NCI-H748 treated with DMSO at 0.1 percent for 48 hours (cell line): ENCODE measurements at places on chromosomes 3 and 15.

DNA sequence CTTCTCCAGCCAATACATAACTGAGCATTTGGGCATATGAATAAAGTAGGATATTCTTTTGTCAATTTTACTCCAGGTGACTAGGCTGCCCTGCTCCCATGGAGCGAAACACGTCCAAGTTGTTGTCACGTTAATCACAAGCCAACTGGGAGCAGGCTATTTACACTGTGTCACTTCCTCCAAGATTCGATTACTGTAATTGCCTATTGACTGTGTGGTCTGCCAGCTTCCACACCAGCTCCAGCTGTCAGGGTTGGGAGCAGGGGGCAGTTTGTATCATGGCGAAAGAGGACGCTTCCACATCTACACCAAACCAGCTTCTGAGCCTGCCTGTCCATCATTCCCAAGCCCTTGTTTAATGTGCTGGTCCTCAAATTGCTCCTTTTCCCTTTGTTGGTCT lies 89.2 kb upstream of the RORA start:
- peak; percentile 7 for DNase-seq

DNA sequence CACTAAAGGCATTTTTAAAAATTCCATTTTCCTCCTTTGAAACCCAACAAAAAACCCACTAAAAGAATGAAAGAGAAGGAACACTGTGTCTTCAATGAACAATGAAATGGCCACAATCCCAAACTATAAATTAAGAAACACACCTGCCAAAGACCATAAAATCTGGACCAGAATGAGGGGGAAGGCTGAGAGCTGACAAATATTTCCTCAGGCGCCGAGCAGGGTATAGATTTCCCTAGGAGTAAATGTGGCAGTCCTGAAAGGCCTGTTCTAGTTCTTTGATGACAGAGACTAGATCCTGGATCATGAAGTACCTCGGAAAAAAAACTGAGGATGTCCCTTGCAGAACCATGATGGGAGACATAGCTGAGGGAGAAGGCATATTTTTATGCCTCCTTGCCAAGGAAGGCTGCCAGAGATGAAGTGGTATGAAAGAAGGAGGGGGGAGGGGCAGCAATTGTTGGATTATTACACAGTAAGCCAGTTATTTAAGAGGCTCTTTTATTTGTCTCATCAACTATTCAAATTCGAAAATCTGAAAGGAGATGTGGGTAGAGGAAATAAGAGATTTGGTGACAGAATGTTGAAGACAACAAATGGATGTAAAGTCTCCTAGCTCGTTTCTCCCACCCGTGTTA lies 275.3 kb upstream of the GOLGA6L4 start:
- DNase-seq: no peak

DNA sequence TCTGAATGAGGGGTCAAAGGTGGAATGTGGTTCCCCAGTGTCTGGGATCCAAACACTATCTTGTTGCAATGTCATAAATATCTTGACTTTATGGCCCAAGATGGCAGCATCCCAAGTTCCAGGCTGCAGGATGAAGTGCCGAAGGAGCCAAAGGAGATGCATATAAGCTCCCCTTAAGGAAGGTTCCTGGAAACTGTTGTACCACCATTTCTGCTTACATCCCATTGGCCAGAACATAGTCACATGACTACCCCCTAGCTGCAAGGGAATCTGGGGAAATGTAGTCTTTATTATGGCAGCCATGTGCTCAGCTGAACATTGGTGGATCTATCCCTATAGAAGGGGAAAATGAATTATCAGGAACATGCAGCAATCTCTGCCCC lies 54.3 kb downstream of the BDH1 start:
- DNase-seq: no peak

DNA sequence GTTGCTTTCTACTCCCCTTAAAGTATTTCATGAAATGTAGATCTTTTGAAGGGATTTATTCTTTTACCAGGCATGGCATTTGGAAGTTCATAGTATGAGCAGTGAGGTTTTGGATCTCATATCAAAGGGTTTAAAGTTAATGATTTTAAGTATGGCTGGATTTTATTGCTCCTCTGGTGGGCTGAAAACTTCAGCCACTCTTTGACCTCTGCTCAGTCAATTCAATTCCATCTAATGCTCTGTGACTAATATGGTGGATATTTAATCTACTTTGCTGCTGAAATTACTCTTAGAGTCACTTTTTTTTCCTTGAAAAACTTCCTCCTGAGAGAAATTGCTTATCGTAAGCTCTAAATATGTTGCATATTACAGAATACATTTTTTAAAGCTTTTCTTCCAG lies 218.6 kb downstream of the NR2F2 start:
- DNase-seq: no peak

DNA sequence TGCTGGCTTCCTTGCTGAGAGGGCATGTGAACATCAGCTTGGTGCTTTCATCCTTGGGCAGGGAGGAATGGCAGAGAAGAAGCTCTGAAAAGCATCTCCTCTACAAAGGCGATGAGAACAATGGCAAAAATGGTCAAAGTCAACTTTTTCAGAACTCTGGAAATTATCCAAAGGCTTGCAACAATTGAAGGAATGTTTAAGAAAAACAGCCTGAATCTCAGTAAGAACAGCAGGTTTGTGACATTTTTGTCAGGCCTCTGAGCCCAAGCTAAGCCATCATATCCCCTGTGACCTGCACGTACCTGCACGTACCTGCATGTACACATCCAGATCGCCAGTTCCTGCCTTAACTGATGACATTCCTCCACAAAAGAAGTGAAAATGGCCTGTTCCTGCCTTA lies 51.8 kb downstream of the ONECUT1 start:
- DNase-seq: no peak

DNA sequence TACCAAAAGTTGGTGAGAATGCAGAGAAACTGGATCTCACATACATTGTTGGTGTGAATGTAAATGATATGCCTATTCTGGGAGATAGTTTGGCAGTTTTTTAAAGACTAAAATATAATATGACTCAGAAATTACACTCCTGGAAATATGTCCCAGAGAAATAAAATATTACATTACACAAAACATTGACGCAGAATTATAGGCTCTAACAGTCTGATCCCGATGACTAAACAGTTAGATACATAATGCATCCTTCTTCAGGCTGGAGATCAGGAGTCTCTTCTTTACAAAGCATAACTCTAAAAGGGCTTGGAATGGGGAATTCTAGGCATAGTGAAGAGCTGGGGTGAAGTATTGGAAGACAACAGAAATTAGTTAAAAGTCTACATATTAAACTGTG lies 586.2 kb upstream of the NECTIN3 start:
- no peak for DNase-seq

DNA sequence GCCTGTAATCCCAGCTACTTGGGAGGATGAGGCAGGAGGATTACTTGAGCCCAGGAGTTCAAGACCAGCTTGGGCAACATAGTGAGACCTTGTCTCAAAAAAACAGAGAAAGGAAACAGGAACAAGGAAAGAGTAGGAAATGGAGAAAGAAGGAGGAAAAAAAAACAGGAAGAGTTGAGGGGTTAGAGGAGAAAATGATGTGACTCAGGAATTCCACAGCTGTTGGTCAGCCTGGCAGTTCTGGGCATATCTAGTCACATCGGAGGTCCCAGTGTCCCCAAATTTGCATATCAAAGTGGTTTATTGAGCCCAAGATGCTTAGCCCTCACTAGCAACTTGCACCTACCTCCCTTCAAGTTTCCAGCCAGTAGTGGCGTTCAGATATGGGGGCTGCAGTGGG lies 18.8 kb upstream of the JMJD7 start:
- DNase-seq: no peak

DNA sequence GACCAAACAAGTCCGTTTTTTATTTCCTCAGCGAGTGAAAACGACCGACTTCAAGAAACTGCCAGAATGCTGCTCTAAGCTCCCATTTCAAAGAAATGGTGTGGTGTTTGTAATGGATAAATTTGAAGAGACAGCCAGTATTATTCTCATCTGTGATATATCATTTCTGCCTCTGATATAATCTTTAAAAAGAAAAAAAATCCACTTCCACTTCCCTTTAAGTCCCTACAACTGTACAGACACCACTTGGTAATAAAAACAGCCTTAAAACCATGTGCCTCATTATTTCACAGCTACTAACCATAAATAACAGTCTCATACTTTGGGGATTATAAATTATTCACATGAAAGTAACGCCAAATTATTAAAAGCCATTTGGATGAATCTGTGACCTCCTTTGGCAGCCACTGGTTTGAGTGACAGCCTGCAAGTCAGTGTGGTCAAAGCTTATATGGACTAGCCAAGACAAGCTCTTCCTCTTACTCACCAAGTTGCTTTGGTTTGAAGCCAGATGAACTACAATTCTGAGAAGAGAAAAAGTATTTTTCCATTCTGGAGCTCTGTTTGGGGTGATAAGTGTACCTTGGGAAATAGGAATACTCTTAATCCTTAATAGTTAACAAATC lies 168.0 kb downstream of the SHOX2 start:
- no peak for DNase-seq

- DNase-seq: no peak
These were observed 18.7 kb downstream of the ABTB1 start for GRCh38 chr3:127691489-127691888.

DNA sequence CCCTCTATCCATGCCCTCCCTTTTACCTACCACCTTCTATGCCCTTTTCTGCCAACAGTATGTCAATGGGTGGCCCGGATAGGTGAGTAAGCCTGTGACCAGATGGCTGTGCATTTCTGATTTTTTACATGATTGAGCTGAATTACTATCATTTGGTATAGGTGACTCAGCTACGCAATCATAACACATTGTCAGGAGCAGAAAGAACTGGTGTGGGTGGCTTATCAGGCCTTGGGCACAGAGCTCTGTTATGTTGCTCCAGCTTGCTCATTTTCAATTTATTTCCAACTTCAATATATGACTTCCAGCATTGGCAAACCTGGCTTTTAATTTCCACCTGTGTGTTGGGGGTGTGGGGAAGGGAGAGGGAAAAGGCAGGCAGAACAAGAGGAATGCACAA lies 86.6 kb upstream of the AGBL1 start:
- DNase-seq: no peak

- DNase-seq: no peak
These were observed 102.4 kb downstream of the ETFA start for GRCh38 chr15:76208786-76209424.

DNA sequence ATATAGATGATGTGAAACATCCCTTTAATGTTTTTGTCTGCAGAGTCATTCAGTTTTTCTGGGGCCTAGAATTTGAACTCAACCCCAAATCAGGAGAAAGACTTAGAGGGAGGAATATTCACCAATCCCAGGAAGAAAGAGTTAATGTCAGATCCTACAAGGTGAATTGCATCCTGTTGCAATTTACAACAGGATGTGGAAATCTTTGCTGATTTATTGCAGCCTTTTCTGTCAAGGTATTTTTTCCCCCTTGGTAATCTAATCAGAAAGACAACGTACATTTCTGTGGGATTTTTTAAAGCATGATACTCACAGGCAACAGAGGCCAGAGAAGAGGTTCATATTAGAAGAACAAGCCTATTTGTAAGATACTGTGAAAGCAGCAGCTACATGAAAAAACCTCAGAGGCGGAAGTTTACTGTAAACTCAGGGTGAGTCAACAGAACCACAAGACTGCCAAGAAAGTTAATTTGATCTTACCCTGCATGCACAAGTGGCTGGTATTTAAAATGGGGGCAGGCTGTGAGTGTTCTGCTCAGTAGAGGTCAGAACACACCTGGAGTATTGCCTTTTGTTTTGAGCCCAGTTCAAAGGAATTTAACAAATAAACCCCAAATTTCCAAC lies 531.9 kb downstream of the AGBL1 start:
- DNase-seq: no peak

DNA sequence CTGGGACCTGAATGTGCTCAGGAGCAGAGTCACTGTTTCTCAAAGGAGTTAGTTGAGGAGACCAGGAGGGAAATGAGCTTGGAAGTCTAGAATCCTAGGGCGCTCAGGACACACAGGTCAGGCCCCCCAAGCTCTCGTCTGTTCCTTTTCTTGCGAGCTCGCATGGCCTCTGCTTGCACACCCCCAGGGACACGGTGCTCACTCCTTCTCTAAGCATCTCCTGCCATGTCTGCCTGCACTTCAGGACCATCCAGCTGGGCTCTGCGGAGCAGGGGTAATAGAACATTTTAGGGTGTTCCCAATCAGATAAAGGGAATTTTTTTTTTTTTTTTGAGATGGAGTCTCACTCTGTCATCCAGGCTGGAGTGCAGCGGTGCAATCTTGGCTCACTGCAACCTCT lies 213.2 kb downstream of the XXYLT1 start:
- DNase-seq: no peak

DNA sequence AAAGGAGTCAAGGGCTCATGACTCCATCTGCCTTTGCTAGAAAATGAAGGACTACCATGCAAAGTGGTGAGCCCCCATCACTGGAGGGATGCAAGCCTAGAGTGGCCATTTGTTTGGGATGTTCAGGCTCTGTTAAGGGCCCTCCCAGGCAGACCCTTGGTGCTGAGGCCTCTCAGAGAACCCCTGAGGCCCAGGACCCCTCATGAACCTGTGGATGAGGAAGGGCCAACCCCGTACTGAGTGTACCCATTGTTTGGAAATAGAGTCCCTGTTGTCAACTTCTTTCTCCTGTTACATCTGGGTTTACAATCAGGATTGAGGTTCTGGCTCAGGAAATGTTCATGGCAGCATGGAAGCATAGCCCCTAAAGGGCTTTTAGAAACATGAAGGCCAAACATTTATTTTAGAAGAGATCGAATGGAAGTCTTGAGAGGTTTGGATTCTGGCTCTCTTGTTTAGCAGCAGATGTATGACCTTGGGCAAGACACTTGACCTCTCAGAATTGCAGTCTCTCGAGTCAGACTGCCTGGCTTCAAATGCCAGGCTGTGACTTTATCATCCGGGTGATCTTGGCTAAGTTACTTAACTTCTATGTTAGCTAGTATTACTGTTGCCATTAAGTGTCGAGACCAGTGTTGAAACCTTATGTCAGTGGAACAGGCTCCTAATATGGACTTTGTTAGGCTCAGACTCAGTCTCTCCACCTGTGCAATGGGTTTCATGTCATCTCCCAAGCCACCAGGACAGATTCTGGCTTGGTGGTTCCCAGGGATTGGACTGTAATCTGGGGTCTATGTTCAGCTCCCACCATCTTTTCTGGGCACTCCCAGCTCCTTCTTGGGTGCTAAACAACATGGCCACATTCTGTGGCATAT lies 12.4 kb downstream of the ITGA11 start:
- no peak for DNase-seq

- no peak for DNase-seq
These were observed 137.0 kb downstream of the KLF13 start for GRCh38 chr15:31463521-31464102.

DNA sequence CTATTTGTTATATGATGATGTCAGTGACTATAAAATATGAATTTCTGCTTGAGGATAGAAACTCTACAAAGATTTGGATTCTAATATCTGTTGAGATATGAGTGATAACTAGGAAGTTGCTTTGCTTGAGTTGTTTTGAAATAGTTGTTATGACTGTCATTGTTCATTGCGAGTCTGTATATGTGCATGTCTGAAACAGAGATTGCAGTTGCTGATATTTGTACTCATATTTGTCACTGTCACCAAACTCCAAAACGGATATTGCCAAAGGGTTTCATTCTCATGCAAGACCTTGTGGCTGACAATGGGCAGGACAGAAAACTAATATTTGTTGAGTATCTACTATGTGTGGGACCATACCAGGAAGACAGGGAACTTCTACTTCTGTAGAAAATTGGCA lies 240.2 kb downstream of the CD47 start:
- no peak for DNase-seq

GRCh38 chr3:121836064-121836463 lies 1.1 kb downstream of the EAF2 start:
- no peak for DNase-seq
